Central memory CD4-positive, alpha-beta T cell (primary cell): ENCODE measurements at places on chromosomes 3 and 15.
A peak's percentile ranks its signal among the peaks of the same experiment; 100 is the strongest.

DNA sequence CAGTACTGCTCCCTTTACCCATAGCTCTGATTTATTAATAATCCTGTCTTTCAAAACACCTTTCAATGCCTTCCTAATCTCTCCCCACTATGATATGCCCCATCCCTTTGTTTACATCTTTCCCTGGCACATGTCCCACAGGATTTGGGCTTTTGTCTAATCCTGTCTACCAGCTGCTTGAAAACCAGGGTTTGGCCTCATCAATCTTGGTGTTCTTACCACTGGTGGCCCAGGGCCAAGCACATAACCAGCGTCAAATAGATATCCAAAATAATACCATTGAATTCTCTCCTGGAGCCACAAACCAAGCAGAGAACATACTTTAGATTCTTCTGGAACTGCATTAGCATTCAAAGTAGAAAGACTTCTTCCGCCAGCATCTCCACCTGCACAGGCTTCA lies 104.8 kb upstream of the PPP2R3A start:
- no peak for DNase-seq

DNA sequence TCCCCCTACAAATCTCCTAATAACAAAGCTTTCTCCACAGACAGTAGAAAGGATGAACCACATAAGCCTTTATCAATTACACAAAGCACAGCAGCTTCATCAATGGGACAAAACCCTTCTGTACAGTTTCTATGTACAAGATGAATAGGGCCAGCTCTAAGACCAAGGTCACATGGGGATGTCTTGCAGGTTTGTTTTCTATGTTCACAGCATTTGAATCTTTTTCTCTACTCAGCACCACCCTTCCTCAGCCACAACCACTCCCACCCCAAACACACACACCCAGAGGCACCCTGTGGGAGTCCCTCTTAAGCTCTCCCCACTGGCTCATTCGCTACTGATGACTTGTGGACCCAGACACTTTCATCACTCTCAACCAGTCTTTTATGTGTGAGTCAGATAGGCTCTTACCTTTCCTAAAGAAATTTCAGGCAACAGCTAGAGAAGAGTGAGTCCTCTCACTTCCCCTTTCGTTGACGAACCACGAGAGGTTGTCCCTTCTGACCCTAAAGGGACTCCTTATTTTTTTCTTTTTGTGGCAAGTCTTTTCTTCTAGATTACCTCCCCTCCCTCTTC lies 57.9 kb downstream of the ARHGAP31 start:
- DNase-seq: peak; percentile 13

- peak; percentile 8 for DNase-seq
Measured at GRCh38 chr15:44427756-44428724, 611 bp downstream of the CTDSPL2 start.

DNA sequence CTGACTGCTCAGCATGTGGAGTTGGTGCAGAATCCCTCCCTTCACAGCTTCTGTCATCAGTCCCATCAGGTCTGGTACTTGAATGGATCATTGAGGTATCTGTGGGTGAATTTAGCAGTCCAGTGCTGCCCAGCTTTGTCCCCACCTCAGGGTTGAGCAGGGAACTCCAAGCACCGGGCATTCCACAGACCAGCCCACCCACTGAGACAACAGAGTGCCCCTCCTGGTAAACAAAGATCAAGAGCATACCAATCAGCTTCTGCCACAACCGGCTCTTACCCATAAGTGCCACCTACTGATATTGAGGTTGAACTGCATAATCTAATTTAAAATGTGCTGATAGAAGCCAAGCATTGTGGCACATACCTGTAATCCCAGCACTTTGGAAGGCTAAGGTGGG lies 57.1 kb upstream of the FXR1 start:
- no peak for DNase-seq

DNA sequence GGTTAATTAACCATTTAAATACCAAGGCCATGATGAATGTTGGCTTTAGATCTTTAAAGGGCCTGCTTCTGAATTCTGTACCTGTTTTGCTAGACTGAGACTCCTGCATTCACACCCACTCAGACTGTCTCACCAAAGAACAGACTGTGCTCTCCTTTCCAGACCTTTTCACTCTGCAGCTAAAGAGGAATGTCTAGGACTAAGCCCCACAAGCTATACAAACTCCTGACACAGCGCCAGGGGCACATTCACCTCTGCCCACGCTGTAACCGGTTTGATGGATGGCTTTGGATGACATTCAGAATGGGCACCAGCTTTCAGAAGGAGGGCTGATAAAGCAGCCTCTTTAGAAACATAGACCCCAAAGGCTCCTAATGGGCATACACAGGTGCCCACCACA lies 200.1 kb downstream of the KCNMB2 start:
- DNase-seq: no peak

DNA sequence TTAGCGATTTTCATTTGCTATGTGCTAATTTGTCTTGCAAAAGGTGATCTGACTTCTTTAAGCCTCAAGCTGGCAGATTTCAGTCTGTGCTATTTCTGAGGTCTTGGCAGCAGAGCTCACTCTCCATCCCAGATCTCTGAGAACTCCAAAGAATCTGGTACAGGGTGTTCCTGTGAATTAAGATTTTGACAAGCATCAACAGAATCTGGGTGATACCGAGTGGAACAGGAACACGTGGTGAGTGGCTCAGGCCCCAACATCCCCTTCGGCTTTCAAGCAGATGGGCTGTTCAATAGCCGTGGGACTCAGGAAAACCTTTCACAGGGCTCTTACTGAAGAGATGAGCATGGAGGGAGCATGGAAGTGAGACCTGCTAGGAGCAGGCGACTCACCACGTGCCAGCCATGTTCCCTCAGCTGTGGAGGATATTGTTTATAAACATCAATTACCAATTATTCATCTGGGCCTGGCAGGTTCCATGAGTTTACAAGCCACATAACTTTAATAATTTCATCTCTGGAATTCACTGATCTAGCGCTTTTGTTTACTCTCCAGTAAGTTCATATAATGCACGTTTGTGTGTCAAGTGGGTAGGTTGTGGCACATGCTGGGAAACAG lies 103.4 kb upstream of the SELENOK start:
- DNase-seq: no peak
